Spleen (tissue), 13 donors: ENCODE measurements at places on chromosomes 7 and 10. TPM values are rescaled to one million over a fixed set of nuclear protein-coding genes. Genes with fewer than 3 reads are reported as not detected.

DNA sequence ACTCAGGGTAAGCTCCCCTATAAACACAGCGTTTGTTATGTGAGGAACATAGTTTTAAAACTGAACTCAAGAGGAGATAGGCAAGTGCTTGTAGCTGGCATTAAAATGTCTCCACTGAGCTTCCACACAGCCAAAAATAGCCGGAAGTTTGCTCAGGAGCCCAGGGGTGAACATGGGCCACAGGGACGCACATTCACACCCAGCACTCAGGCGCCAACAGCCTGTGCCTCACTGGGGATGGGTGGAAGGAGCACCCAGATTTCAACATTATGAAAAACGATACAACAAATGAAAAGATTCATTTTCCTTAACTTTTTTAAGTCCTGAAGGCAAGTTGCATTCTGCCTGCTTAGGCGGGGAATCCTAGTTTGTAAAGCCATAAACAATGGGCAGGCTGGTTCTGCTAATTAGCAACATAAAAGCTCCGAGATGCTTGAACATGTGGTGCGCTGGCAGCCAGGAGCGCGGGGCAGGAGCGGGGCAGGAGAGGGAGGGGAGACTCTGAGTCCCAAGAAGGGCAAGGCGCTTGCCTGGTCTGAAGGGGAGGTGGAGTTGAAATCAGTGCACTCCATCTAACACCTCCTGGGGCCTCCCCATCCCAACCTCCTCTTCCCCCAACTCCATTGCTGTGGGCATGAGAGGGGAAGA is 235.9 kb downstream of the COBL start:
- DNase-seq: no peak
- no peaks in the 10 kb centered on the region for H3K36me3 ChIP-seq
- no peaks in the 10 kb centered on the region for H3K4me1 ChIP-seq
- no peaks in the 10 kb centered on the region for H3K27me3 ChIP-seq
- H3K4me3 ChIP-seq: no peak overlapping the region

The NPY4R2 gene
- total RNA-seq: not detected

DNA sequence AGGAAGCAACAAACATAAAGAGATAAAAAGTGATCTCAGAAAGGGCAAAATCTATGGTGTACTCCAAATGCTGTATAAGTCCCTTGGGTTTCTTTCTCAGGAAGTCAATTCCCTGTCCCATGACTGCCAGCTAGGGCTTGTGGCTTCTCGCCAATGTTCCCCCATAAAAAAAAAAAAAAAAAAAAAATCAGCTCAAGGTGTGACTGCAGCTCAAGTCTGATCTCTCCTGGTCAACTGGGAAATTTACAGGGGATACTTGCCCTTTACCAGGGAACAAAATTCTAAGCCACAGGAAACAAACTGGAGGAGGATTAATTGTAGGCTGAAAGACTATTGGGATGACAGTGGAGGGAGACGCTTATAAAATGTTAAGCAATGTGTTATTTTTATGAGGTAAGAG is 76.0 kb downstream of the PCGF5 start:
- no peaks in the 10 kb centered on the region for H3K36me3 ChIP-seq
- H3K4me3 ChIP-seq: no peak overlapping the region
- no peak for DNase-seq
- H3K4me1 ChIP-seq: peaks cover 3% of the 10 kb centered on the region

The ZNF804B gene
- total RNA-seq: not detected

GRCh38 chr10:58253184-58253583 is 14.5 kb downstream of the IPMK start:
- H3K36me3 ChIP-seq: peaks cover 10% of the 10 kb centered on the region
- H3K27ac ChIP-seq: no peak overlapping the region
- H3K4me3 ChIP-seq: no peak overlapping the region
- H3K4me1 ChIP-seq: no peaks in the 10 kb centered on the region
- DNase-seq: no peak

DNA sequence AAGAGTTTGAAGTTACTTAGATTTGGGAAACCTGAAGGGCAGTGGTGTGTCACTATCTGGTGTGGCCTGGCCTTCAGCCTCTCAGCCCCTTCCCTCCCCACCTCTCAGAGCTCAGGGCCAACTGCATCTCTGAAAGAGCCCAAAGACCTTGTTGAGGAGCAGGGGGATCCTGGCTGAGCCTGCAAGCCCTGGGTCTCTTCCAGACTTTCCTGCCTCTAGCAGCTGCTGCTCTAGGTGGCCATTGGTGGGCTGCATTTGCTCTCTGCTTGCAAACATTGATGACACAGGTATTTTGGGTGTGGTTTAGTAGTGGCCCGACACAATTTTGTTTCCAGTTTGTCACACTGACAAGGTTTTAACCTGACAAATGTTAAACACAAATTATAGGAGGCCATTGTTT is 3.1 kb upstream of the UPP1 start:
- DNase-seq: peak; percentile 70
- peak overlapping the region; percentile 99 for H3K27ac ChIP-seq
- H3K27me3 ChIP-seq: no peaks in the 10 kb centered on the region
- peaks cover 63% of the 10 kb centered on the region for H3K4me1 ChIP-seq
- no peak overlapping the region for H3K4me3 ChIP-seq

The ADAM8 gene
- total RNA-seq: 177 TPM

The FGF8 gene
- not detected for total RNA-seq

DNA sequence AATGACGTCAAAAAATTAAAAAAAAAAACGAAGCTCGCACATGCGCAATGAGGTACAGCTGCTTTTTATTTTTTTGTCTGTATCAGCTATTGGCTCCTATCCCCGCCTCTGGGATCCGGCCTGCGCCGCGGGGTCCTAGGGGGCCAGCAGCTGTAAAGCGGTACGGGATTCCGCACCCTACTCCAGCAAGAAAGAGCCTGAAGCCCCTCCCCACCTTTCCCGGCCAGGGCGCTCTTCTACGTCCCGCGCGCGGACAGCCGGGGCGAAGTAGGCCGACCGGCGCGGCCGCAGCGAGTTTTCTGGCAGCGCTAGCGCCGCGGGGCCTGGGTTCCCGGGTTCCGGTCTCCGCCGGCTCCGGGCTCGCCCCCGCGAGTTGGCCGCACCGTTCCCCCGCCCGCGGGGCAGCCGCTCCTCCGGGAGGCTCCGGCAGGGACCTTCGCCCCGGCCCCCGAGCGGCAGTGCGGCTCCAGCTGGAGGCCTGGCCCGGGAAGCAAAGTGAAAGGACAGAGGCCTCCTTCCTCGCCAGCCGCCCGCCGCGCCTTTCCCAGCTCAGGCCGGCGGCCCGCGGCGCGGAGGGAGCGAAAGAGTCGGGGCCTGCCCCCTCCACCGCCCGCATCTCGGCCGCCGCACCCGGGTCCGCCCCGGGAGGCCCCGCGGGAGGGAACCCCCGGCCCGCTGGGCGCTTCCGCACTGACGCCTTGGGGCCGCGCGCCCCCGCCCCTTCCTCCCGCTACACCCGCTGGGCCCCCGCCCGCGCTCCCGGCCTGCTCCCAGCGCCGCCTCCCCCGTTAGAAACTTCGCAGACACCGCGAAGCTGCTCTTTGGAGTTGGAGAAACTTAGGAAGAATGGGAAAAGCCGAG is 4.7 kb upstream of the SPAG6 start:
- peak overlapping the region; percentile 73 for H3K4me3 ChIP-seq
- peak overlapping the region; percentile 95 for H3K27ac ChIP-seq
- H3K36me3 ChIP-seq: no peaks in the 10 kb centered on the region
- peaks cover 53% of the 10 kb centered on the region for H3K4me1 ChIP-seq
- peaks cover 97% of the 10 kb centered on the region for H3K27me3 ChIP-seq
- peak; percentile 93 for DNase-seq

The ATAD1 gene
- total RNA-seq: 32.8 TPM

- no peaks in the 10 kb centered on the region for H3K36me3 ChIP-seq
- H3K27me3 ChIP-seq: no peaks in the 10 kb centered on the region
- H3K27ac ChIP-seq: no peak overlapping the region
- DNase-seq: no peak
These were observed 22.8 kb downstream of the CDK14 start for GRCh38 chr7:90618876-90619275.

DNA sequence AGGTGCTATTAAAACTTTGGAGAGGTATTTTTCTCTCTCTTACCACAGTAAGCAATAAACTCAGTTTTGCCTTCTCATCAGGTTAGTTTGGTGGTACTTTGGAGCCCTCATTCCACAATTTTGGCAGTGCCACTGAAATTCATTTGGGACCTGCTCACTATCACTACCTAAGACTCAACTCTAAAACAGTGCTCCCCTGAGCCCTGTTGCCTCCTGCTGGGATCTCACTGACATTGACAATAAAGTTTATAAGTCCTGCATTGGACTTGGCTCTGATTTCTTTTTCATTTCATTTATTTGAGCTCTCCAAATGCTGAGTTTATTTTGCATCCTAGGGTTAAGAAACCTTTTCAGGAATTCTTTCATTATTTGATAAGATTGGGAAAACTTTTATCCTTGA is 130.8 kb upstream of the HPS1 start:
- H3K4me3 ChIP-seq: no peak overlapping the region
- no peaks in the 10 kb centered on the region for H3K4me1 ChIP-seq
- no peaks in the 10 kb centered on the region for H3K27me3 ChIP-seq

- peak overlapping the region; percentile 93 for H3K27ac ChIP-seq
- no peak overlapping the region for H3K4me3 ChIP-seq
- peaks cover 46% of the 10 kb centered on the region for H3K27me3 ChIP-seq
- DNase-seq: no peak
- H3K4me1 ChIP-seq: peaks cover 32% of the 10 kb centered on the region
These were observed 57.7 kb upstream of the COMTD1 start for GRCh38 chr10:75293446-75293820.

- H3K27ac ChIP-seq: no peak overlapping the region
- no peaks in the 10 kb centered on the region for H3K36me3 ChIP-seq
- no peak overlapping the region for H3K4me3 ChIP-seq
These were observed 82.8 kb upstream of the FAM171A1 start for GRCh38 chr10:15453926-15454325.

- no peaks in the 10 kb centered on the region for H3K36me3 ChIP-seq
- no peak for DNase-seq
- no peaks in the 10 kb centered on the region for H3K4me1 ChIP-seq
- no peak overlapping the region for H3K4me3 ChIP-seq
- no peaks in the 10 kb centered on the region for H3K27me3 ChIP-seq
These were observed 551.2 kb downstream of the GALNT17 start for GRCh38 chr7:71682841-71683781.

GRCh38 chr7:106216923-106217542 is 67.8 kb downstream of the NAMPT start:
- no peaks in the 10 kb centered on the region for H3K27me3 ChIP-seq
- peaks cover 4% of the 10 kb centered on the region for H3K4me1 ChIP-seq
- H3K36me3 ChIP-seq: no peaks in the 10 kb centered on the region

DNA sequence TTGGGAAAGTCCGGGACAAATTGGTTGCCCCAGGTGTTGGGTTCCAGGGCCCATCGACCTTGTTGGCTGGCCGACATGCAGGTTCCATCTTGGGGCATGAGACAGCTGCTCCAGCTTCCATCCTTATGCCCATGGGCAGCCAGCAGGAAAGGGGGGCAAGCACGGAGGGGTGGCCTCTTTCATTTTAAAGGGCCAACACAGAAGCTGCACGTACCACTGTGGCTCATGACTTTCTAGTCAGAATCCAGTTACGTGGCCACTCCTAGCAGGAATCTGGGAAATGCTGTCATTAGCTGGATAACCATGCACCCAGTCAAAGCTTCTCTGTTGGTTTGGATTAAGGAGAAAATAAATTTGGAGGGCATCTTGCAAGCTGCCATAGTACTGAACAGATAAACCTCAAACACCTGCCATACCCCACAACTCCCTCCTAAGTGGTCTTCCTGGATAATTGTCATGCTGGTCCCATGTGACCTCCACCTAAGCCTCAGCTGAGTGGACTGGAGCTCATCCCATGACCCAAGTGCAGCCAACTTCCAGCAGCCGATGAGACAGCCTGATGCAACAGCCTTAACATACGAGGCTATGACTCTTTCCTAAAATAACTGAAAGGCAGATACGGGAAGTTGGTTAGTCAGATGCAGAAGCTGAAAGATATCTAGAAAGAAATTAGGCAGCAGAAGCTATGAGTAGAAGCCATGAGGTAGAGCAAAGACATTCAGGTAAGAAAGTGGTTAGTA is 21.4 kb upstream of the GSDME start:
- H3K27me3 ChIP-seq: no peaks in the 10 kb centered on the region
- H3K4me3 ChIP-seq: no peak overlapping the region
- DNase-seq: no peak
- H3K36me3 ChIP-seq: no peaks in the 10 kb centered on the region
- no peak overlapping the region for H3K27ac ChIP-seq

GRCh38 chr7:44313016-44313415 is 12.4 kb downstream of the CAMK2B start:
- no peak overlapping the region for H3K4me3 ChIP-seq
- H3K36me3 ChIP-seq: no peaks in the 10 kb centered on the region
- peaks cover 4% of the 10 kb centered on the region for H3K4me1 ChIP-seq
- H3K27me3 ChIP-seq: peaks cover 12% of the 10 kb centered on the region
- no peak overlapping the region for H3K27ac ChIP-seq

DNA sequence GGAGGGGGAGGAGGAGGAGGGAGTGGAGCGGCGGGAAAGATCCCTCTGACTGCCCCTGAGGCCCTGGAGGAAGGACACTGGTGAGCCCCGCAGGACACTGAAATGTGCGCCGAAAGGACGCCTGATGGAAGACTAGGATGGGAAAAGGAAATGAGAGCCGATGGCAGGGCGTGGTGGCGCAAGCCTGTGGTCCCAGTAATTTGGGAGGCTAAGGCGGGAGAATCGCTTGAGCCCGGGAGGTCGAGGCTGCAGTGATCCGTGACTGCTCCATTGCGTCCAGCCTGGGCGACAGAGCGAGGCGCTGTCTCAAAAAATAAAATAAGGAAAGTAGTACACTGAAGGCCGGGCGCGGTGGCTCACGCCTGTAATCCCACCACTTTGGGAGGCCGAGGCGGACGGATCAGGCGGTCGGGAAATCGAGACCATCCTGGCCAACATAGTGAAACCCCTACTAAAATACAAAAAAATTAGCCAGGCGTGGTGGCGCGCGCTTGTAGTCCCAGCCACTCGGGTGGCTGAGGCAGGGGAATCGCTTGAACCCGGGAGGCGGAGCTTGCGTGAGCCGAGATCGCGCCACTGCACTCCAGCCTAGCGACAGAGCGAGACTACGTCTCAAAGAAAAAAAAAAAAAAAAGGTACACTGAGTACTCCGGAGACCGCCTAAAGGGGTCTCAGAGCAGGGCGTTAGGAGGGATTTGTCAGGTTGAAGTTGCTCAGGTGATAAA is 561 bp upstream of the HNRNPF start:
- H3K4me1 ChIP-seq: peaks cover 45% of the 10 kb centered on the region

GRCh38 chr10:125081931-125082330 is 78.4 kb downstream of the CTBP2 start:
- no peaks in the 10 kb centered on the region for H3K27me3 ChIP-seq
- H3K27ac ChIP-seq: peak overlapping the region; percentile 47
- peak; percentile 67 for DNase-seq
- no peak overlapping the region for H3K4me3 ChIP-seq
- peaks cover 60% of the 10 kb centered on the region for H3K4me1 ChIP-seq

The HOXA3 gene
- total RNA-seq: 6.1 TPM

GRCh38 chr7:150685219-150686029 is at the start of gene GIMAP2:
Gene GIMAP2 (plus strand): TSS chr7:150685706. CDS start chr7:150687060, 1,354 bp downstream.
- H3K4me1 ChIP-seq: peaks cover 48% of the 10 kb centered on the region
- H3K4me3 ChIP-seq: peak within 1 kb of the TSS; percentile 83
- no peaks in the 10 kb centered on the region for H3K27me3 ChIP-seq
- DNase-seq: no peak
- peaks cover 14% of the 10 kb centered on the region for H3K36me3 ChIP-seq

The OPN1SW gene
- not detected for total RNA-seq
